ENCODE measurements at places on chromosomes 1 and 21.

- no peak for DNase-seq
Observed at GRCh38 chr1:6294080-6294889, 33.4 kb upstream of the GPR153 start.

GRCh38 chr1:47459253-47459788, 21.5 kb downstream of the FOXD2 start:
- no peak for DNase-seq

DNA sequence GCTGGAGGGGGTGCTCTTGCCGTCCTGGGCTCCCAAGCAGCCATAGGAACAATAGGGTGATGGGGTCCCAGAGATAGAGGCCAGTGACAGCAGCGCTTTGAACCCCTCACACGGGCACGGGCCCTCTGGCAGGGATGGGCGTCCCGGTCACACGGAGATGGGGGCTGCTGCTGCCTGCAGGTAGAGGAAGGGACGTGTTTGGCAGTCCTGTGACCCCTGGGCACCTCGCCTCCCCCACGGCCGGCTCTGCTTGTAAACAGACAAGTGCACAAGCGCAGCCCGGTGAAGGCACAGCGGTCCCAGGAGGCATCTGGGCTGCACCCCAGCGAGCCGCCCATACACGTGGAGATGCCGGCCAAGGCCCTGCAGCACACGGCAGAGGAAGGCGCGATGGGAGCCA, 36.5 kb upstream of the PDE9A start:
- DNase-seq: no peak

DNA sequence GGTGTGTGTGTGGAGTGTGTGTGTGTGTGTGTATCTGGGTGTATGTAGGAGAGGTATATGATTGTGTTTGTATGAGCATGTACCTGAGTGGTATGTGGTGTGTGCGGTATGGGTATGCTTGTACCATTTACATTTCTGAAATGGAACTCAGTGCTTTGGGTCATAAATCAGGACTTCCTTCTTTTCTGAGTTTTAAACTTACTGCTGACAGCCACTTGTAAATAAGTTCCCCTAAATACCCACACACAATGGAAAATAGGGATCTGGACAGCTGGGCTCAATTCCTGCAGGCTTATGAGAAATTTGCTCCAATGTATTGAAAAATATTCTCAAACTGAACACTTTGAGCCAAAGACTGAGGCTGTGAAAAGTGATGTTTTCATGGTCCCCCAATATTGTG, 293.6 kb downstream of the HLX start:
- no peak for DNase-seq

DNA sequence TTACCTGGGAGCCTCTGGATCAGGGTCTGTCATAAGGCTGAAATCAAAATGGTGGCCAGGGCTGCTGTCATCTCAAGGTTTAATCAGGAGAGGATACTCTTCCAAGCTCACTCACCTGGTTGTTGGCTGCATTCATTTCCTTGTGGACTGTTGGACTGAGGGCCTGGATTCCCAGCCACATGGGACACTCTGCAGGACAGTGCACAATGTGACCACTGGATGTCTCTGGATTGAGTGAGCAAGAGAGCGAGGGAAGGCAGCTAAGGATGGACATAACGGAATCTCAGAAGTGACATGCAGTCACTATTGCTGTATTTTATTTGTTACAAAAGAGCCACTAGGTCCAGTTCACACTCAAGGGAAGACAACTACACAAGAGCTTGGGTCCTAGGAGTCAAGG, 229.1 kb downstream of the S1PR1 start:
- no peak for DNase-seq

- peak; percentile 17 for DNase-seq
Observed at GRCh38 chr1:40855513-40855912, 6.7 kb downstream of the CITED4 start.

- no peak for DNase-seq
Observed at GRCh38 chr21:45555251-45555556, 13.0 kb upstream of the SLC19A1 start.

- DNase-seq: no peak
Observed at GRCh38 chr1:16067127-16067768, 6.2 kb downstream of the FAM131C start.

GRCh38 chr1:33359931-33360330, 39.0 kb upstream of the A3GALT2 start:
- DNase-seq: no peak
